ENCODE measurements at places on chromosomes 1 and 21. TPM values are rescaled to one million over a fixed set of nuclear protein-coding genes. Genes with fewer than 3 reads are reported as not detected.

DNA sequence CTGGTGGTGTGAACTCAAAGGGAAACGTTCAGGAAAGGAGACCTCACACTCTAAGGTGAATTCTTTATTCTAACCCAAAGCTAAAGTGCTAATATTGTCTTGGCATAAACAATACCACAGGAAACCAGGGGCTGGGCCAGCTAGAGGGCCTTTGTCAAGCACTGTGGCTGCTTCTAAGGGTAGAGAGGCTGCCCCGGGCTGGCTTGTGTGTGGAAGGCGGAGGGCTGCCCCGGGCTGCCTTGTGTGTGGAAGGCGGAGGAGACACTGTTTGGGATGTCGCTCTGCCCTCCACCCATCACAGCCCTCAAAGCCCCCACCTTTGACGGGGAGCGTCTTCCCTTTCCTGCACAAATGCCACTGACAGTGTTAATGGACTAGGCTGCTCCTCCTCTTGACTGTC is 216.8 kb downstream of the TOMM20 start:
- no peak for DNase-seq
- no peak overlapping the region for H3K4me3 ChIP-seq
- peak overlapping the region; percentile 25 for H3K27ac ChIP-seq

- H3K36me3 ChIP-seq, result no peaks in the 10 kb centered on the region
- peaks cover 25% of the 10 kb centered on the region for H3K27me3 ChIP-seq
- peak; percentile 27 for DNase-seq
- H3K4me3 ChIP-seq, result peak overlapping the region; percentile 9
These were observed 257.7 kb upstream of the SGIP1 start for GRCh38 chr1:66276218-66276617.

DNA sequence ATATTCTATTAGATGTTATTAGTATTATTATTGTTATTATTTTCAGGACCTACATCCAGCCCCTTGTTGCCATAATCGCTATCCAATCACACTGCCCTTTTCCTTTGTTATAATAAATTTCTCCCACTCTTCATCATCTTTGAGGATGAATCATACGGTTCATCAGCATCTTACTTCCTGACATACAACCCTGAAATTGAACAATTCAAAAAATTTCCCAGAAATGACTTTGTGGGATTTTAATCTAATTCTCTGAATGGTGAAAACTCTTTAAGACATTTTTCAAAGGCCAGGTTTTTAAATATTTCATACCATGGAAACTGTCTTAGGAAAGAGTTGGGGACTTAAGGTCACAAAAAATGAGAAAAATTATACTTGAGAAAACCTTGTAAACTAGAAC is 353.5 kb downstream of the ST6GALNAC3 start:
- peaks cover 3% of the 10 kb centered on the region for H3K4me1 ChIP-seq
- no peak overlapping the region for H3K4me3 ChIP-seq
- no peak overlapping the region for H3K27ac ChIP-seq
- H3K36me3 ChIP-seq, result no peaks in the 10 kb centered on the region
- no peaks in the 10 kb centered on the region for H3K27me3 ChIP-seq

DNA sequence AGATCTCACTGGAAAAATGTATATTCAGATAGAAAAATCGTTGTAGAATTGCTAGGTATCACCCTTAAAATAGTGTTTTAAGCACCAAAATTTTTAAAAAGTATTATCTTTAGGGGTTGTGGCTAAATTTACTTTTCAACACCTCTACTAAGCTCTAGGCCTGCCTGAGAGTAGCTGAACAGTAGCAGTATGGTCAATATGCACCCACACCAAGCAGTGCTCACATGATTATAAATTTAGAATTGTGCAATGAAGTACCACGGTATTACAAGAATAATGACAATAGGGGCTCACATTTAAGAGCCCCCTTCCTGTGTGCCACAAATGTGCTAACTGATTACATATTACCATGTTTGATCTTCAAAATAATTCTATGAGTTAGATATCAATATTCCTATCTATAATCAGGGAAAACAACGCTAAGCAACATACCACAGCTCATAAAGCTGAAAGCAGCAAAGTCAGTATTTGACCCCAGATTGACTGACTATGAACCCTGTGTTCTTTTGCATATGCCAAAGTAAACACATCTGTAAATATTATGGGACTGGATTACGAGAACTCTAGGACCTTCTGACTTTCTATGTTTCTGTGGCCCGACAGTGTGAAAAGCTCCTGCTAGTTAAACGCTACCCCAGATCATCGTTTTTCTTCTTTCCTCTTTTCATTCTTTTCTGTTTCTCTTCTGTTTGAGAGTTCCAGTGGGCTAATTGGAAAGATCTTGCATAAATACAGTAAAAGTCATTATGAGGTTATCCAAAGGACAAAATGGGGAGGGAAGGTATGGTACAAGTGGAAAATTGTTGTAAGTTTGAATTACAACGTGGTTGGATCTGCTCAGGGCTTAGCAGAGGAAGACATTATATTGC is 201.1 kb upstream of the C1orf87 start:
- H3K4me3 ChIP-seq, result no peak overlapping the region
- no peaks in the 10 kb centered on the region for H3K4me1 ChIP-seq
- no peak overlapping the region for H3K27ac ChIP-seq
- DNase-seq, result no peak

DNA sequence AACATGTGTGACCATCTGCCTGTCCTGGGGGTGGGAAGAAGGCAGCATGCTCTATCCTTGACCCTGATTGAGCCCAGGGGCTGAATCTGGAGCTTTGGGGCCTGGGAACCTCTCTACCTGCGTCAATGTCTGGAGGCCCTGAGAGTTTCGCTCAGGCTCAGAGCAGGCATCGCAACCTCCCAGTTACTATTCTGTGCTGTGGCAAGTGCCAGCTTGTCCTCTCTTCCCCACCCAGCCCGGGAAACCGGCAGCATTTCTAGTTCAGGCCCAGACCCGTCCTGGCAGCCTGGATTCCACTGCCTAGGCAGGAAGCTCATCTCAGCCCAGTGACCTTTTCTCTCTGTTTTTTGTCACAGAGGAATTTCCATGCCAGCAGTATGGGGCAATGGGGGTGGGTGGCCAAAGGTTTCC is 10.0 kb upstream of the IRF6 start:
- peak overlapping the region; percentile 51 for H3K27ac ChIP-seq
- no peaks in the 10 kb centered on the region for H3K36me3 ChIP-seq
- peaks cover 15% of the 10 kb centered on the region for H3K27me3 ChIP-seq
- DNase-seq, result no peak

- no peaks in the 10 kb centered on the region for H3K4me1 ChIP-seq
- no peaks in the 10 kb centered on the region for H3K27me3 ChIP-seq
- no peaks in the 10 kb centered on the region for H3K36me3 ChIP-seq
- no peak overlapping the region for H3K27ac ChIP-seq
- DNase-seq, result no peak
These were observed 189.0 kb downstream of the CENPF start for GRCh38 chr1:214791961-214792360.

- no peak for DNase-seq
- H3K27ac ChIP-seq, result no peak overlapping the region
- no peaks in the 10 kb centered on the region for H3K36me3 ChIP-seq
- peaks cover 1% of the 10 kb centered on the region for H3K27me3 ChIP-seq
These were observed 204.8 kb upstream of the GALNT2 start for GRCh38 chr1:229862017-229862774.

GRCh38 chr1:161185282-161185682 is 8.0 kb upstream of the B4GALT3 start:
- H3K4me3 ChIP-seq, result peak overlapping the region; percentile 67
- H3K27ac ChIP-seq, result peak overlapping the region; percentile 98
- H3K4me1 ChIP-seq, result peaks cover 55% of the 10 kb centered on the region
- DNase-seq, result peak; percentile 78

DNA sequence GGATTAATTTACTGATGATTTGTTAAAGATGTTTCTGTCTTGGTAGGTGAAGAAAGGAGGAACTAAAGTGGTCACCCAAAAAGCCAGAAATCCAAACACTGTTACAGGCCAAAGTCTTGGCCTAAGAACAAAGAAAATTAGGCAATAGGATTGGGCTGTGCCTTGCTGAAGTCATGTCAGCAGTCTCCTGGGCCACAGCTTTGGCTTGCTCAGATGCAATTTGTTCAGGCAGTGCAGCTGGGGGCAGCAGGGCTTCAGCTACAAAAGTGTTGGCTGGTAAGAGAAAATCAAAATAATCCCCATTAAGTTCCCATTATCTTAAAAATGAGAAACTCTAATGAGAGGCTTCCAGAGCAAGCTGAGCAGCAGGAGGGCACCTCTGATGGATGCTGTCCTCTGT is 14.0 kb upstream of the RAP1A start:
- DNase-seq, result no peak
- peaks cover 22% of the 10 kb centered on the region for H3K36me3 ChIP-seq
- no peaks in the 10 kb centered on the region for H3K27me3 ChIP-seq
- peaks cover 57% of the 10 kb centered on the region for H3K4me1 ChIP-seq

GRCh38 chr1:56295949-56296929 is 283.1 kb downstream of the PLPP3 start:
- H3K27ac ChIP-seq, result no peak overlapping the region
- no peak overlapping the region for H3K4me3 ChIP-seq
- no peaks in the 10 kb centered on the region for H3K27me3 ChIP-seq

DNA sequence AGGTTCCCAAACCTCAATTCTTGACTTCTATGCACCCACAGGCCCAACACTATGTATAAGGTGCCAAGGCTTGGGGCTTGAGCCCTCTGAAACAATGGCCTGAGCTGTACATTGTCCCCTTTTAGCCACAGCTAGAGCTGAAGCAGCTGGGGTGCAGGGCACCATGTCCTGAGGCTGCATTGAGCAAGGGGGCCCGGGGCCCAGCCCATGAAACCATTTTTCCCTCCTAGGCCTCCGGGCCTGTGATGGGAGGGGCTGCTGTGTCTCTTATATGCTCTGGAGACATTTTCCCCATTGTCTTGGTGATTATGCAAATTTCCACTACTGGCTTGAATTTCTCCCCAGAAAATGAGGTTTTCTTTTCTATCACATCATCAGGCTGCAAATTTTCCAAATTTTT is 155.5 kb downstream of the FASLG start:
- no peak overlapping the region for H3K4me3 ChIP-seq
- H3K4me1 ChIP-seq, result peaks cover 40% of the 10 kb centered on the region
- peaks cover 16% of the 10 kb centered on the region for H3K36me3 ChIP-seq

DNA sequence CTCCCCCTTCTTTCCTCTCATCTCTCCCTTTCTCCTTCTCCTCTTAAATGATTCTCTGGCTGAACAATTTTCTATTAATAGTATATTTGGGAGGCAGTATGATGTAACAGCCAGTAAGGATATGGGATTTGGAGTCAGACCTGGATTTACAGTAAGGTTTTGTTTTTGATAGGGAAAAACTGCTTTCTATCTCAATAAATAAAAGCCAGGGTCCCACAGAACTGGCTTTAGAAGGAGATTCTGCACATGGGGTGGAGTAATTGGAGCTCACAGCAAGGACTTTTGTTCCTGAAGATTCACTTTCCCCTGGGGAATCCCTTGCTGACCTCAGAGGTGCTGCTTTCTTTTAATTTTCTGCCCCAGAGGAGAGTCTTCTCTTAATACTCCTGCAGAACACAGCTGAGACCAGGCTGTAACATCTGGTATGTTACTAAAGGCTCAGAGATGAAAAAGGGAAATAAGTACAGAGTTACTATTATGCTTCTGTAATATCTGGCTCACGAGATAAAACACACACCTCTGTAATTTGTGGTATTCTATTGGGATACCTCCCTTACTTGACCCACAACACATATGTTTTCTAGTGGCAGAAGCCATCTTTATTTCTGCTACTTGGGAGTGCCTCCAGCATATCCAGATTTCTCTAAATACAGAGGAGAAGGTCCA is 13.4 kb downstream of the EPB41 start:
- H3K36me3 ChIP-seq, result peaks cover 6% of the 10 kb centered on the region
- no peaks in the 10 kb centered on the region for H3K27me3 ChIP-seq
- peak overlapping the region; percentile 52 for H3K4me3 ChIP-seq
- peak overlapping the region; percentile 77 for H3K27ac ChIP-seq
- DNase-seq, result no peak

GRCh38 chr1:3661631-3662030 is 9.3 kb downstream of the TP73 start:
- H3K4me3 ChIP-seq, result no peak overlapping the region
- DNase-seq, result no peak
- no peaks in the 10 kb centered on the region for H3K4me1 ChIP-seq
- H3K27ac ChIP-seq, result no peak overlapping the region
- no peaks in the 10 kb centered on the region for H3K36me3 ChIP-seq
- H3K27me3 ChIP-seq, result peaks cover 8% of the 10 kb centered on the region

GRCh38 chr1:29260531-29260930 is 24.2 kb downstream of the PTPRU start:
- H3K27me3 ChIP-seq, result peaks cover 47% of the 10 kb centered on the region
- DNase-seq, result no peak
- no peak overlapping the region for H3K4me3 ChIP-seq

ADAMTS4 gene
- total RNA-seq, result 0.09 TPM

FAM167B gene
- 0.80 TPM for total RNA-seq

DTL gene
- 77.0 TPM for total RNA-seq

E2F2 gene
- total RNA-seq, result 17.2 TPM

NRAS gene
- total RNA-seq, result 63.3 TPM

APCS gene
- total RNA-seq, result not detected

OR14I1 gene
- not detected for total RNA-seq

HSD11B1 gene
- total RNA-seq, result 8.2 TPM

STMN1 gene
- total RNA-seq, result 341 TPM

ACTA1 gene
- total RNA-seq, result not detected
